ENCODE measurements at places on chromosomes 13 and 19.

DNA sequence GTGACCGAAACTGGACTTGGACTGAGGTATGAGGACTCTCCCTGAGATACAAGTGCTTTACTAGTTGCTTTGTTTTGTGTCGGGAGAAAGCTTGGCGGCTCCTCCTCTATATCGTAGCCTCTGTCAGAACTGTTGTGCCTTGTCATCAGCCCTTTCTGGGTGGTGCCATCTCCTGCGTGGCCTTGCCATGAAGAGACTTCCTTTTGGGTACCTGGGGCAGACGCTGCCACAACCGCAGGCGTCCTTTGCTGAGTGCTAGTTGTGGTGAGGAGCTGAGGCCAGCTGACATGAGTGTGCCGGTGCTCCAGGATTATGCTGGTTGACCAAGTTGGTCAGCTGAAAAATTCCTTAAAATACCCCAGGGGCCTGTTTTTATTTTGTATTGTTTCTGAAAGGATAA lies 124.5 kb downstream of the AKAP11 start:
- no peak for DNase-seq

- no peak for DNase-seq
Measured at GRCh38 chr13:62331384-62331783, 915.7 kb upstream of the PCDH20 start.

GRCh38 chr19:23378948-23379347 lies 16.3 kb downstream of the ZNF91 start:
- DNase-seq: no peak

- no peak for DNase-seq
Measured at GRCh38 chr19:13149628-13150186, 468 bp downstream of the STX10 start.

DNA sequence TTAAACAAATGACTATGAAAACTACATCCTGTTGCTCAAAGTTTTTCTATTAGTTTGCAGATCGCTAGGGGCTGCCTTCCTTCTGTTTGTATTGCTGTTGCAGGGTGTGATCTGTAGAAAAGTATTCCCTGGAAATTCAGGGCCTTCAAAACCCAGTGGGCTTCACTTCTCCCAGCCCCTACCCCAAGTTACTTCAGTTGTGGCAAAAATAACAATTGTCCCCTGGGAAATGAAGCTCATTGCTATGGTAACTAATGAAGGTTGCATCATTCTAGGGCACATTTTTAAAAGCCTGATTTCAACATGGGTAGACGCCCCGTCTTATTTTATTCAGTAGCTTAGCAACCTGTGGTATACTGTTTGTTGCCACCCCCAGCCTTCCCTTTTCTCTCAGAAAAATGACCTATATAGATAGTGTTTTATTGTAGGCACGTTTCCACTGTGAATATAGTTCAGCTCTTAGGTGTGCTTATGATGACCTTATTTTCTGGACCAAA lies 60.9 kb downstream of the WDFY2 start:
- no peak for DNase-seq

GRCh38 chr13:112643759-112644459 lies 45.9 kb upstream of the ATP11A start:
- no peak for DNase-seq

DNA sequence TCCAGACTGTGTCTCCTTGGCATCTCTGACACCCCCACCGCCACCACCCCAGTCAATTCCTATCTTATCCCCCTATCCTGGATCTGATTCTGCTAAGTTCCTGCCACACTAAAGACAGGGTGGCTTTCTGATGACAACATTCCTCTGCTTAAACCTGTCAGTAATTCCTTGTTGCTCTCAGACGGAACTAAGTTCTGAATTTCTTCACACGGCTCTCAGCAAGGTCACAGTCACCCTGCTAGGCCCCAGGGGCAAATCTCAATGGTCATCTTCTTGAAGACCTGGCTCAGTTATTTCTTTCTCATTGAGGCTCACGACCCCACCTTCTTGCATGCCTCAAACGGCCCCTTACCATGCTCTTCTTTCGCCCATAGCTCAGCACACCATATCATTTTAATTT lies 7.6 kb downstream of the ALOX5AP start:
- no peak for DNase-seq

GRCh38 chr13:46475541-46475991 lies 77.4 kb upstream of the LRCH1 start:
- no peak for DNase-seq

- DNase-seq: no peak
Measured at GRCh38 chr13:99956473-99957349, 14.9 kb downstream of the ZIC5 start.

DNA sequence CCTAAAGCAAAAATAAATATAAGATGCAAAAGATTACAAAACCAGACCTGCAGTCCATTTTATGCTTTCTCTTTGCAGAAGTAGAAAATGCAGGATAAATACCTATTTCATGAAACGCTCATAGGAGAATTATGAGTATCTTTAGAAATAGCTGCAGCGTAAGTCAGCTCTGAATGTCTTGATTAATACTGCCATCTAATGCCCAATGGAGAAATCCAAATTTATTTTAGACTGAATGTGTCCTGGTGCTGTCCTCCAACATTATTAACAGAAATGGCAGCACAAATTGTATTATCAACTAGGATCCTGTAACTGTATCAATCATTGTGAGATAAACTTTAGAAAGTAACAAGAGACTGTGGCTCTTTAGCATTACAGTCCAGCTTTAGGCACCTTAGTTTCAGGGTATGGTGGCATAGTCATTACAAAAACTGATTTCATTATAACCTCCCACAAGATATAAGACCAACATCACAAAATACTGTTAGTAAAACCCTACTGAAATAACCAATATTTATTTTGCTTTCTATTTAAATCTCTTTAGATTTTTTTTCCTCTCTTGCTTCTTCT lies 162.1 kb upstream of the MIR17HG start:
- no peak for DNase-seq

DNA sequence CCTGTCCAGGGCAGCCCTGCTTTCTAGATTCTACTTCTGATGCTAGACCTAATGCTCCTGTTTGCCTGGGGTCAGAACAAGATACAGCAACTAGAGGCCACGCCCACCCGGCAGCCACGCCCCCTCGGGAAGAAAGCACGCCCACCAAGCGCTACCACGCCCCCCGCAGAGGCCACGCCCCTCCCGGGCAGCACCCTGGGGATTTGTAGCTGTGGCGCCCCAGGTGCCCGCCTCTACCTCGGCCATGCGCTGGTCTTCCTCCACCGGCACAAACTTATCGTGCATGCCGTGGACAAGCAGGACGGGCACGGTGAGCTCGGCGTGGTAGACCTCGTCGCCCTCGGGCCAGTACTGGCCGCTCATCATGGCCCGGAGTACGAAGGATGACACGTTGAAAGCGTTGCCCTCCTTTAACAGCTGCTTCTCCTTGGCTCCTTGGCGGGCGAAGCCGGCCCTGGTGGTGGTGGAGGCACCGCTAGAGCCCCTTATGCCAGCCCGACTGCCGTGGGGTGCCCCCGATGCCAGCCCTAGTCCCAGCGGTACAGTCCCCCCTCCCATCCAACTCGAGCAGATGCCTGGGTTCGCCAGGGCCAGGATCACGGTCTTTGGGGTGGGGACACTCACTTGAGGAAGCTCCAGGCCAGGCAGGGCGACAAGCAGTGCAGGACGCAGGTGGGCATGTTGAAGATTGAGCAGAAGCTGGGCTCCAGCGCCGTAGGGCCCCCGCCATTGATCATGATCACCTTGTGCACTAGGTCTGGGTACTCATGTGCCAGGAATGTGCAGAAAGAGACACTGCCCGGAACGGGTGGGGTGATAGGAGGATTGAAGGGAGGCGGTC lies 9.0 kb downstream of the ABHD8 start:
- no peak for DNase-seq

DNA sequence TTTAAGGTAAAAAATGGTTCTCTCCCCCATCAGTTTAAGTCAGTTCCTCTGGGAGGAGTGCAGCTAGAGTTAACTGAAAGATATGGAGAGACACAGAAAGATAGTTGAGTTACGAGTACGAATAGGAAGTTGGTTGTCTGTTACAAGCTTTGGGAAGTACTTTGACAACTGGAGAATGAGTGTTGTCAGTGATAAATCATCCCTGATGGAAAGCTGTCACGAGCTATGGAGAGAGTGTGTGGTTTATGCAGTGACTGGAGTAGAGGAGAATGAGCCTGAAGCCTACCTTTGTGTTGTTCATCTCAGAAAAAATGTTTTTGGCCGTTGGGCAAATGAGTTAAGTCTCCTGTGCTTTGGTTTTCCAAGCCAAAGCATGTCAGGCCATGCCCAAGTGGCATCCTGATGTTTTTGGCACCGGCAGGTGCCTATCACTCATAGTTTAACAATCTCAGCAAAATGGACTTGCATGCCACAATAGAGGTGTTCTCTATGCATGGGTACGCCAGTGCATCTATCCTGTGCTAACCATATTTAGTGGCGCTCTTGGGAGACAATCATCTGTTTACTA lies 350.2 kb downstream of the IRS2 start:
- no peak for DNase-seq

- no peak for DNase-seq
Measured at GRCh38 chr19:3893509-3894179, 13.2 kb downstream of the ATCAY start.

DNA sequence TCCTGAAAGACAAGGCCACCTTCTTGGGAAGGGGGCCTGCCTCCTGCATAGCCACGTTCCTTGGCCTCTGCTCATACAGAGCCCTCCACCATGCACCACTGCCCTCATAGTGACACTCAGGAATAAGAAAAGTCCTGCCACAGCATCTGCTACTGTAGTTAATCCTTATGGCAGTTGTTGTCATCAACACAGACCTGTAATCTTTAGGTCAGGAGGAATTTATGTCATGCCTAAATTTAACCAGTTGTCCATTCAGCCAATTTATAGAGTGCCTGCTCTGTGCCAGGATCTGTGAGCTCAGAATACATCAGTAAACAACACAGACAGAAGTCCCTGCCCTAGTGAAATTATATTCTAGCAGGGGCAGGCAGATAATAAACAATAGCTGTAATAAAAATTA lies 44.4 kb downstream of the FAM124A start:
- DNase-seq: no peak

DNA sequence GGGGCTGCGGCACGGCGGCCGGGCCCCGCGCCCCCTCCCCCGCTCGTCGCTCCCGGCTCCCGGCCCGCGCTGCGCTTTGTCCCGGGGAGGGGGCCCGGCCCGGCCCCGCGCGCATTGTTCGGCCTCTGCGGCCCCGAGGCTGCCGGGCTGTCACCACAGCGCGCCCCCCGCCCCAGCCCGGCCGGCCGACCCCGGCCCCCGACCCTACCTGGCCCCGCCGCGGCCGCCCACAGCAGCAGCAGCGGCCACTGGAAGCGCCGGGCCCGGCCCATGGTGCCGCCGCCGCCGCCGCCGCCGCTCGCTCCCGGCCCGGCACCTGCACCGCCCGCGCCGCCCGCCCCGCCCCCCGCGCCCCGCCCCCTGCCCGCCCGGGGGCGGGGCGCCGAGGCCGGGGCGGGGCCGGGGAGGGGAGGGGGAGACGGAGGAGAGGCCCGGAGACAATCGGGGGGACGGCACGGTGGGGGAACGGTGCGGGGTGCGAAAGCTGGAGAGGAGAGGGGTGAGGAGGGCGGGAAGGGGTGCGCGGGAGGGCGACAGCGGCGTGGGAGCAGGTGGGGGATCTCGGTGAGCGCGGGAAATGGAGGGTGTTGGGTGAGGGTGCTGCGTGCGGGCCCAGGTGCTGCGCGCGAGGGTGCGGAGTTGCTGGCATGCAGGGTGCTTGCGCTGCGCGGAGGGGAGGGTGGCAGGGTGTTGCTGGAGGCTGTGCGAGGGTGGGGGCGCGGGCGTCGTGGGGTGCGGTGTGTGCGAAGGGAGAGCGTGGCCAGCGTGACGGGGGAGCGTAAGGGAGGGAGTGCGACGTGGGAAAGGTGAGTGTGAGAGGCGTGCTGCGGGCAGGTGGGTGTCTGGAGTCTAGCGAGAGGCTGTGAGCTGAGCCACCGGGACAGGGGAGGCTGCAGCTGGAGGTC lies at the start of gene CADM4:
TSS of gene CADM4 (minus strand) at position 332 of the 905 bp plus-strand sequence. CDS start at position 272, 60 bp downstream.
- no peak for DNase-seq

DNA sequence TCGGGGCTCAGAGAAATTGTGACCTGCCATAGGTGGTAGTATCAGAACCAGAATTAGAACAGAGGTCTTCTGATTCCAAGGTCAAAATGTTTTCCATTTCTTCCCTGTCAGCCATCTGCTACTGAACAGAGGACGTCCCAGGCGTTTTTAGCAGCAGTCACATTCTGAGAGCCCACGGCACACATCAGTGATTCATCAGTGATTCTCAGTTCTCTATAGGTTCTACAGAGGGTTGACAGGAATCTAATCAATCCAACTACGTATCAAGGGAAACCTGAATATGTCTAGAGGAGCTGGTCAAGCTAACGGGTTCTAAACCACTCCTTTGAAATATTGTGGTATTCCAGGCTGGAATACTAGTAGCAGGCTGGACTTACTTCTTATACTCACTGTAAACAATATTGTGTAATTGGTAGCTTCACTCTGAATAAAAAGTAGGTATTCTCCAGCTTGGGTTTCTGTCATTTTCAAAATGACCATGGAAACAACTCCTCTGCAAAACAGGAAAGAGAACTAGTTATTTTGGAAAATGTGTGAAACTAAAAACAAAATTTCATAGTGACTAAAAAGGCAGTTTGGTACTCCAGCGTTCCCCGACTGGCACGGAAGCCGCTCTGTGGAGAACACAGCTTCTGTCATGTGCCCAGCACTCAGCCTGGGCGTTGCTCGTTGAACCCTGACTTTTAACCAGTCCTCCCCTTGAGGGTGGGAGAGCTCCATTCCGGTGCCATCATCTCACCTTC lies 43.2 kb downstream of the FLT3 start:
- DNase-seq: no peak

GRCh38 chr19:18002347-18002850 lies 5.6 kb upstream of the ARRDC2 start:
- DNase-seq: no peak

- no peak for DNase-seq
Measured at GRCh38 chr19:2503521-2504109, 27.7 kb downstream of the GADD45B start.

GRCh38 chr19:1132552-1133383 lies 29.0 kb downstream of the GPX4 start:
- no peak for DNase-seq

GRCh38 chr19:49682274-49682673 lies 5.2 kb downstream of the PRMT1 start:
- no peak for DNase-seq

DNA sequence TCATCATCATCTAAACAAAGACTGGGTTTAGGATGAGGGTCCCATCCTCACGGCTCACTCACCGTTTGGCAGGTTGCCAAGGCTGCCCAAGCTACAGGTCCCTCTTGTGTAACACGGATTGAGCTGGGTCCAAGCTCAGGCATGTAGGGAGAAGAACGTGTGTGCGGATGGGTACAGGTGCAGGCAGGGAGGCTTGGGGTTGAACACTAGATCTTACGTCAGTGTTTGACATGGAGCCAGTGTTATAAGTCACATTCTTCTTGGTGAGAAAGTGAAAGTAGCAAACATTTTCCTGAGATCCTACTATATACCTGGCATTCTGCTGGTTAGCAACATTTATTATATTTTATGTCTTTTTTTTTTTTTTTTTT lies 136.8 kb upstream of the RNF113B start:
- DNase-seq: no peak

- no peak for DNase-seq
Measured at GRCh38 chr19:57747472-57747807, 825 bp downstream of the ZNF776 start.

DNA sequence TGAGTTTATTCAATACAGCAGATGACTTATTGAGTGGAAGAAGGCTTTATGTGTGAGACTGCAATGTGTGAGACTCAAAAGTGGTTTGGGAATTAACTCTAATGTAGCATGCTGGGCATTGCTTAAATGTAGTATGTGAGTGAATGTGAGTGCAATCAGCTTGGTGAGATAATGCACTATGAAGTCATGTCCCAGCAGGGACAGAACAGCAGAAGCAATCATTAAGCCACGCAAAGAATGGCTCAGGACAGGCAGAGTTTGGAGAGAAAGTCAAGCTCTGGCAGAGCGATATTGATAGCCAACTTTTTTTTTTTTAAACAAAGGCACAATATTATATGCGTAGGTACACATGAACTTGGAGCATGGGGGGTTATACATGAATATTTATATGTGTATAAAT lies 597.7 kb downstream of the GPC6 start:
- no peak for DNase-seq

Data from thoracic aorta (tissue), 2 donors.